ENCODE measurements at places on chromosomes 6 and 20. TPM values are rescaled to one million over a fixed set of nuclear protein-coding genes. Genes with fewer than 3 reads are reported as not detected.

DNA sequence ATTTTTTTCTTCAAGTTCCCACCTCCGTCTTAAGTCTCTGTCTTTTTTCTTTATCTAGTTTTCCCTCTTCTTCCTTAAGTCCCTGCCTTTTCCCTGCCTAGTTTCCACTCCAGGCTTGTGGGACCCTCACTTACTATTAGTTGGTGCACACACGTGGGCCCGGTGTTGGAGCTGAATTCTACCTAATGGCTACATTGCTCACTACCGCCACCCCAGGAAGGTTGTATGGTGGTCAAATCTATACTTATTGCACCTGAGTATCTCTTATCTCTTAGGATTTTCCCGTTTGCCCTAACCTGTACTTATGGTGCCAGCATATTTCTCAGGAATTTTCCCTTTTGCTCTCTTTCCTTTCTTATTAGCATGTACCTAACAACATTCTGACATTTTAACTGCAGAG, 692.8 kb downstream of the EPM2A start:
- no peak for DNase-seq

- DNase-seq, result peak; percentile 57
Observed at GRCh38 chr6:1596088-1596852, 13.4 kb upstream of the FOXC1 start.

Gene ADGB
- 7.7 TPM for total RNA-seq

DNA sequence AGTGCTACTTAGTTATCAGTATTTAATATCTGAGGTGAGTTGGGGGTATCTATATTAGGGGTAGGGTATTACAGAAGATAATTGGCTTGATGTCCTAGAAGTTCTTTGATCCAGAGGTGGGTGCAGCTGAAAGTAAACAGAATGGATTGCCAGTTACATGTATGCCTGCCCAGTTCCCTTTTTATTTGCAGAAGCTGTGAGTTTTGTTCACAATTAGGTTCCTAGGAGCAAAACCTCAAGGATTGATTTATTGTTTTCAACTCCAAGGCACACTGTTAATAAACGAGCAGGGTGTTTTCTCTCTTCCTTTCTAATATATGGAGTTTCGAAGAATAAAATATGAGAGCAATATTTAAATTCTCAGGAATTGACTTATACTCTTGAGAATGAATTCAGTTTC, 129.0 kb downstream of the SULF2 start:
- no peak for DNase-seq

DNA sequence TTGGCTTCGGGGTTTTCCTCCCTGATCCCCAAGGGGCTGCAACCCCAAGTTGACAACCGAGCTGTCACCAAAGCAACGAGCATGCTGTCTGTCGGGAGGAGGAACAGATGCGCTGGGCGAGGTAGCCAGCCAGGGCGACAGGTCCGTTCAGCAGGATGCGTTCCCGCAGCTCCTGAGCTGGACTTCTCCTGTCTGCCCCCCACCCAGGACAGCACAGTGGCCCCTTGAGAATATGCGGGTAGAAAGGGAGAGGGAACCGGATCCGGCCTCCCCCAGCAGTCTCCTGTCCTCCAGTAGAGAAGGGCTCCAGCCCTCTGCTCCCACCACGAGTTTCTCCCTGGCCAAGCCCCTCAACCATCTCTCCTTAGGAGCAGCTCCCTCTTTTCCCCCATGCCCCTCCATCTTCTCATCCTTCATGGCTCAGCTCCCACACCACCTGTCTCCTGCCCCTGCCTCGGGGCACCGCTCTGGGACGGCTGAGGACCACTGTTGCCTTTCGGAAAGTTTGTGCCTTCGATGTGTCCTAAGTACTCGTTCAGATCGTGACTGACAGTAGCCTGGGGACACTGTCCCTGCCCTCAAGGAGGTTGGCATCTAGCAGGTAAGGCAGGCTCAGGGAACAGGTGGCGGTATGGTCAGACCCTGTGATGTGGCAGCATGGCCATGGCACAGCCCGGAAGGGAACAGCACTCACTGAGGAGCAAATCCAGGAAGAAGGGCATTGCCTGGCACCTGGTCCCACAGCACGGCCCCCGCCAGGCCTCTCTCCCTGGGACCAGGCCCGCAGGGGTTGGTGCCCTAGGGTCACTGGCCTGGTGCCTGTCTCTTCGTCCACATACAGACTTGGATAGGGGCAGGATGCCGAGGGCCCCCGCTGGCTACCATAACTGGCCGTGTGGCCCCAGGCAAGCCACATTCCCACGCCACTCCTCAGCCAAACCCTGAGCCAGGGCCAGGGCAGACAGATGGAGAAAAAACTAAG, 96.3 kb downstream of the ASXL1 start:
- no peak for DNase-seq
